ENCODE measurements at places on chromosomes 7 and 10.
A peak's percentile ranks its signal among the peaks of the same experiment; 100 is the strongest.

GRCh38 chr10:24900888-24901685 lies 51.3 kb downstream of the PRTFDC1 start:
- DNase-seq = no peak

DNA sequence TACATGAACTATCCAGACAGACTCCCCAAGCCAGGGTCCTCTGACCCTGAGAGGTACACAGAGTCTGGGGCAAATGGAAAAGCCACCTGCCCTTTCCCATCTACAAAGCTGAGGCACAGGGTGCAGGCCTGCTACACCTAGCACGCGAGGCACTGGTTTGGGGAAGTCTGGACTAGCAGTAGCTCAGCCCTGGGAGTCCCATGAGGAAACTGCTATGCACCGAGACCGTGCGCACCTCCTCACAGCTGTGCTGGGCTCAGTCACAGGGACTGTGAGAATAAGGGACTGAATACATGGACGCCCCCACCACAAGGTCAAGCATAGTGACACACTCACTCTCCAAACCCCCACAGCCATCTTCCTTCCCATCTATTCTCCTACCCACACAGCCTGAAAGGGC lies 8.2 kb downstream of the MAT1A start:
- no peak for DNase-seq

- no peak for DNase-seq
These were observed 154.1 kb downstream of the PIP4K2A start for GRCh38 chr10:22560096-22560912.

- no peak for DNase-seq
These were observed 33.1 kb upstream of the C10orf71 start for GRCh38 chr10:49265885-49266284.

DNA sequence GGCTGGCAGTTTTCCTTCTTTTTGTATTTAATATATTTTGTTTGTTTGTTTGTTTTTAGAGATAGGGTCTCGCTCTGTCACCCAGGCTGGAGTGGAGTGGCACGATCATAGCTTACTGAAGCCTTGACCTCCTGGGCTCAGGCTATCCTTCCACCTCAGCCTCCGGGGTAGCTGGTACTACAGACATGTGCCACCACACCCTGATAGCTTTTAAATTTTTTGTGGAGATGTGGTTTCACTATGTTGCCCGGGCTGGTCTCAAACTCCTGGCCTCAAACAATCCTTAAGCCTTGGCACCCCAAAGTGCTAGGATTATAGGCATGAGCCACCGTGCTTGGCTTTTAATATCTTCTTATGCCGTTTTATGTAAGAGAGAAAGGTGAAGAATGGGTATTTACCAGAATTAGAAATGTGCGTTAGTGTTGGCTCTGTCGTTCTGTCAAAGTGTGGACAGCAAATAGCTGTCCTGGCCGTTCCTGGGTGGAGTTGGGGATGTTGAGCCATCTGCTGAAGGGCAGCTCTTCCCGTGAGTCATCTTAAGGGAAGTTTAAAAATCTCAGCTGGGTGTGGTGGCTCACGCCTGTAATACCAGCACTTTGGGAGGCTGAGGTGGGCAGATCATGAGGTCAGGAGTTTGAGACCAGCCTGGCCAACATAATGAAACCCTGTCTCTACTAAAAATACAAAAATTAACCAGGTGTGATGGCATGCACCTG lies 14.8 kb downstream of the OGDH start:
- DNase-seq = peak; percentile 21

- no peak for DNase-seq
These were observed 74.5 kb downstream of the VWDE start for GRCh38 chr7:12328888-12329770.

GRCh38 chr7:89029864-89030263 lies 234.3 kb upstream of the TEX47 start:
- peak; percentile 77 for DNase-seq

GRCh38 chr7:130087364-130087763 lies 17.0 kb downstream of the KLHDC10 start:
- DNase-seq = peak; percentile 67

DNA sequence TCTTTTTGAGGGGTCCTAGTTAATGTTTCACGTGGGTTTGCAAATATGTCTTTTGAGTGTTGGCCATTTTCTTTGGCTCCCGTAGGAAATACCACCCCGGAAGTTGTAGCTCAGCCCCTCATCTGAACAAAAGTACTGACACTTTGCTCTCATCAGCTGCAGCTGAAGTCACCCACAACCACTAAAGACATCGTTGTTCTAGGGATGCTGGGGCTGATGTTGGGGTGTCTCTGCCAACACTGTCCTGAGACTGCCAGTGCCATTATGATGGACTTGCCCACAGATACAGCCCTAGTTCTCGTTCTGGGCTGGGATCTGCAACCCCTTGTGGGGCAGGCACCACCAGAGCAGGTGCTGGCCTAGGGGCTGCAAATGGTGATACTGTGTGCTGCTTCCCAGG lies 82.6 kb upstream of the ARHGAP21 start:
- no peak for DNase-seq

- DNase-seq = no peak
These were observed 66.5 kb downstream of the JCAD start for GRCh38 chr10:29992914-29993313.

DNA sequence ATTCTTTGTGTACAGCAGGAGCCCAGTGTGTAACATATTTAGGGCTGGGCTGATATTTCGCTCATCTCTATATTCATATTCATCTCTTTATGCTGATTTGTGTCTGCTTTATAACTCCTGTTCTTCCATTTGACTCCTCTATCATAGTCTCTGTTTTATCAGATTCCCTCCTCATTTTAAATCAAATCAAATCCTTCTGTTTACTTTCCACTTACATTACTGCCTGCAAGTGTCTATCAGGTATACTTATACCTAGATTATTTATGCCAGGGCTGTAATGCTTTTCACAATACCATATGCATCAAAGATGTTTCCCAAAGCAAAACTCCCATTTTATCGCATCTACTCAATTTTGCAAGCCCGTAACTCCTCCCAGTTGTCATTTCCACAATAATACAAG lies 990.7 kb downstream of the SORCS1 start:
- DNase-seq = no peak

- no peak for DNase-seq
These were observed 80.6 kb upstream of the TBX20 start for GRCh38 chr7:35334506-35334905.

DNA sequence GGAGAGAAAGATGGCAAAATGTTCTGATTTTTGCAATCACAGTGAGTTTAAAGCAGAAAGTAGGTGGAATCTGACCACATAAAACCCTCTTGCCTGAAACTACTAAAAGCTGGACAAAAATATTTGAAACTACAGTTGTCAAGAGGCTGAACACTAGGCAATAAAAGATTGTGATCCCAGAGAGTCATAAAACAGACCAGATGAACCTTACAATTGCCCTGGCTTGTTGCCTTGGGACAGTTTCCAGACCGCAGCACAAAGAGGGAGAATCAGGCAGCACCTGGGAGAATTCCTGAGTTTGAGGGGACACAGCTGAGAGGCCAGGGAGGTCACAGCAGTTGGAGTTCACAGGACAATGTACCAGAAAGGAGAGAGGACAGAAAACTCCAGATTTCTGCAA lies 107.3 kb upstream of the NANOS1 start:
- no peak for DNase-seq

DNA sequence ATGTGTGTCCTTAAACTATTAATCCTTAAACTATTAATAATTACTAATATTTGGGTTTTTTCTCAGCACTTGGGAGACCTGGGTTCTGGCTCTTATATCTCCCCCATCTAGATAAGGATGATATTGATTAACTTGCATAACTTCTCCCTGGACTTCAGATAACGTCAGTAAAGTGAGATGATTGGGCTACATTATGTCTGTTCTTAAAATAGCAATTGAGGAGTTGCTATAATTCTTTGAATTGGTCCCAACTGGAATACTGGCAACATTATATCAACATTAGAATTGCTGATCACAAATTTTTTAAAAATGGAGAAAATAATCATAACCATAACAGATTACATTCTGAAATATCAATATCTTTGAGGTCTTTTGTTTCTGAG lies 1.9 kb downstream of the APBB1IP start:
- DNase-seq = no peak

Data from fibroblast of skin of right quadriceps (primary cell).